ENCODE measurements at places on chromosomes 1 and 21. TPM values are rescaled to one million over a fixed set of nuclear protein-coding genes. Genes with fewer than 3 reads are reported as not detected.

DNA sequence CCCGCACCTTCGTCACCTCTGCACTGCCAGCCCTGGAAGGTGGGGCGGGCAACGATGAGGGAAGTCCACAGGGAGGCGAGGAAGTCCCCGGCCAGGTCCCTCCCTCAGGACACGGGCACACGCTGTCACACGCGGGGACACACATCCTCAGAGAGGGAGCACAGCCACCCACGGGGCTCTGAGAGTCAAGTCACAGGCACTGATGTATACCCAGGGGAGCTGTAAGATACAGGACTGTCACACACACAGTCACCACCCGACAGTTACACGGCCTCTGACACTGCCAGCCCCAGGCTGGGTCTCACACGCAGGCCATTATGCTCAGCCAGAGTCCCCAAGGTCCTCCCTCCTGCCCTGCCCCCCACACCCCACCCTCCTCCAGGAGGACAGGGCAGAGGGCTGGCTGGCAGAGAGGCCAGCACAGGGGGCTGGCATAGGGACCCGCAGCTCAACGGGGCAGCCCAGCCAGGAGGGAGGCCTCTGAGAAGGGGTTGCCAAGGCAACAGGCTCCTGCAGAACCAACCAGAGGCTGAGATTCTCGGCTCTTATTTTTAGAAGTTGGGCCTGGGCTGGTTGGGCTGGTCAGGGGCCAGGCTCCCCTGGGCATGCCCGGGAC lies 17.7 kb upstream of the ADGRB2 start:
- DNase-seq: no peak

DNA sequence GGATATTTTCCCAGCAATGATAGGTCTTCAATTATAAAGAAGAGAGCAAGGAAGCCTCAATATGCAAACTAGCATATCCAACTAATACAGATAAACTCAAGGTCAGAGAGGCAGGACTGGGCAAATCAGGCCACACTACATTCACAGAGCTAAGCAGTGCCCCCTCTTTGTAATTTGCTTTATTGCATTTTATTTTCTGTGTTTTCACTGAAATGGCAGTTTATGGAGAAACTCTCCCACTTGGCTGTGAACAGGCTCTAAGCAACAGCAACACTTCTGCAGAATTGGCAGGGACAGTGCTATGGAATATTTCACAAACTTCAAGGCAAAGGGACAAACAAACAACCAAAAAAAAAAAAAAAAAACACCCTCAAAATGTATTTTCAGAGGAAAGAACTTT lies 93.4 kb upstream of the SOD1 start:
- DNase-seq: no peak

The FMO5 gene
- 2.9 TPM for total RNA-seq

DNA sequence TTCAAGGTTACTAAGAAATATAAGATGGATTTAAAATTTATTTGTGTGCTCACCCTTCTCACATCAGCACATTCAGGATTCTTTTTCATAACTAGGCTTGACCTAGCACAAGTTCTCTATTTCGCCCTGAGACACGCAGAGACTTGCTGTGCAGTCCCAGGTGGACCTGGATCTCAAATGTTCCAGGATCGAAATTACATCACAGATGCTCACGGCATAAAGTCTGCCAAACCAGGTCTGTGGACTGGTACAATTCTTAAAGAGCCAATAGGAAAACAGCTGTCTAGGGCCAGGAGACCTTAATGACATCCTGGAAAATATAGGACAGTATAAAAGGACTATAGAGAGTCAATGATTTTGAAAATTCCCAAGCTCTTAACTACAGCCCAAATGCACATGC lies 2.2 kb downstream of the PGBD5 start:
- no peak for DNase-seq

DNA sequence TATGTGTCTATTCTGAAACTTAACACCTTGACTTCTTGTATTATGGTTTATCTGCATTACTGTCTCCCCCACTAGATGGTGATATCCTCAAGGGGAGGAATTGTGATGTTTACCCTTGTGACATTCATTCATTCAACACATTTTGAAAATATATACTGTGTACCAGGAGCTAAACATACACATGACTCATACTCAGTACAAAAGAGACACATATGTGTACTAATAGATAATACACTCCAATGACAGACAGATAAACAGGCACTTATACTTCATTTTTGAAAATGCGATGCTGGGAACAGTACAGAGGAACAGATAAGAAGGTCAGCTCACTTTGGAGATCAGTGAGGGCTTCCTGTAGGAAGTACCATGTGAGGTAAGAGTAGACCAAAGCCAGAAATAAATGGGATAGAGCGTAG lies 8.9 kb upstream of the RAB3GAP2 start:
- DNase-seq: no peak

The FH gene
- total RNA-seq: 33.5 TPM

The GPR153 gene
- total RNA-seq: 12.7 TPM

The HSPB7 gene
- total RNA-seq: 10.4 TPM

DNA sequence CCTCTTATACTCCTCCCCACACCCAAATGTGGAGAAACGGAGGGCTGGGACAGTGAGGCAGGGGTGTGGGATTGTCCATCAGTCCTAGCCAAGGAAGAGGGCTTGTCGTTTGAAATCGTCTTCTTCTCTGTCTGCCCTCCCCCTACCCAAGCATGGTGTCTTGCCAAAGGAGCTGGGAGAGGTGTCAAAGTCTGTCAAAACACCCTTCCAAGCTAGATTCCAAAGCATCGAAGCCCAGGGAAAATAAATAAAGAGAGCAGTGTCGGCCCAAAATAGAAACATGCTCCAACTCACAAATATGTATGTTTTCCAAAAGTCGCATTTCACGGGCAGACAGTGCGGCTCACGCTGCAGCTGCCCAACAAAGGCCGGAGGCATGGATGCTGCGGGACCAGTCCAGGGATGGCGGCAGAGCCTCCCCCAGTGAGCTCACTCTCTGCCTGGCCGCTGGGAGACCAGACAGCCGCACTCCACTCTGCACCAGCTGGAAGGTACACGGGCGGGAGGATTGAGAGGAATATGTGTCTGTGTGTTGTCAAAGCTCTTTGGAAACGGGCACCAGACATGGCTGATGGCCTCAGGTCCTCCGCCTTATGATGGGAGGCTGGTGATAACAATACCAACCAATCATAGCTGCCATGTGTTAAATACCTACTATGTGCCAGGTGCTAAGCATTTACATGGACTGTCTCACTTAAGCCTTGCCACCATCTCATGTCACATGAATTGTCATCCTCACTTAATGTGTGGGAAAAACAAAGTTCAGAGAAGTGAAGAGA lies 3.9 kb downstream of the DISP3 start:
- no peak for DNase-seq
